ENCODE measurements at places on chromosomes 2 and 18.

GRCh38 chr2:171405546-171405945 lies 28.2 kb downstream of the METTL8 start:
- no peak for DNase-seq

DNA sequence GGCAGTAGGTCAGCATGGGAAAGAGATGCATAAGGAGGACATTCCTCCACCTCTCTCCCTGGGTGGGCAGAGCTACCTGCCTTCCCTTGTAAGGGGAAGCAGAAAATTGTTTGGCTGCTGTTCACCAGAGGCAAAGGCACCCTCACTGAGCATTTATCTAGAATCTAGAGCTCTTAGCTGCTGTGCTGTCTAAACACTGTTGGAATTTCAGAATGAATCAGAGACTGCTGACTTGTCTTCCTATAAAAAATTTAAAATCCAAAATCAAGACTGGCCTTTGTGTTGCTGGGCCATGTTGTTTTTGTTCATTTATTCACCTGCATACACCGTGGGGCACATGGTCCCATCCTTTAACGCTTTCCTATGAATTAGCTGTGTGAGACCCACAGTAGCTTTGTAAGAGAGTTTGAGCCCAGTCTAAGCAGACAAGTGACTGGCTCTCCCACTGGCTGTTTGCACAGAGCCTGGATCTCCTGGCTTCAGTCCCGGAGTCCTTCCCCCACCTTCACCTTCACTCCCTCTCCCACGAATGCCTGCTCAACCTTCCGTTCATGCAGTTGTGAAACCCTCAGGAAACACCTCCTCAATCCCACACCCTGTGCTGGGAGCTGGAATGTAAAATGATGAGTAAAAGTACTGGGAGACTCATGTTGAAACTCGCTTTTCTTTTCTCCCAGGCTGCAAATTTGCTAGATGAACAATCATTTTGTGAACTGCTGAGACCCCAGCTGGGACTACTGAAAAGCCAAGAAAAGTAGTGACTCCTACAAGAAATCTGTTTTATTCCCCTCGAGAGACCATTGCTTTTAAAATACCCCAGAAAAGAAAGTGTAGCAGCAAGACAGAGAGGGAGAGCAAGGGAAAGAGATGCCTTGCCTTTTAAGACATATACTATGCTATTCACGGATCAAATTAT lies 76.2 kb downstream of the FAM168B start:
- DNase-seq, result no peak

- no peak for DNase-seq
Measured at GRCh38 chr2:226431288-226431948, 368.2 kb downstream of the IRS1 start.

GRCh38 chr18:71899707-71900472 lies 644.3 kb downstream of the CBLN2 start:
- no peak for DNase-seq

GRCh38 chr2:173938700-173939384 lies 26.3 kb downstream of the SP3 start:
- no peak for DNase-seq
